ENCODE measurements at places on chromosomes 12 and 14.

DNA sequence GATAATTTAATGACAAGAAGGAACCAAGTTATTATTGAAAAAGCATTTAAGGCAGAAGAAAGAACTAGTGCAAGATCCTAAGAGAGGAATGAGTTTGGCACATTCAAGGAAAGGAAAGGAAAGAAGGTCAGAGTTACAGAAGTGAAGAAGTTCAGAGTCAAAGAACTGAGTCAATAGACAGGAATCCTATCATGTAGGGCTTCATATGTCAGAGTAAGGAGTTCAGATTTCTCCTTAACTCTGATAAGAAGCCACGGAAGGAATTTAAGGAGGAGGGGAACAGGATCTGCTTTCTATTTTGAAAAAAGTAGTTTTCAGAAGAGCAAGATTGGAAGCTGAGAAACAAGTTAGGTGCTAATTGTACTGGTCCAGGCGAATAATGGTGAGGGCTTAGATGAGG, 223.1 kb upstream of the FOXN3 start:
- DNase-seq: no peak

GRCh38 chr12:101963697-101964096, 86.3 kb downstream of the DRAM1 start:
- DNase-seq: no peak

- DNase-seq: no peak
Observed at GRCh38 chr12:28750946-28751685, 398.0 kb upstream of the FAR2 start.

DNA sequence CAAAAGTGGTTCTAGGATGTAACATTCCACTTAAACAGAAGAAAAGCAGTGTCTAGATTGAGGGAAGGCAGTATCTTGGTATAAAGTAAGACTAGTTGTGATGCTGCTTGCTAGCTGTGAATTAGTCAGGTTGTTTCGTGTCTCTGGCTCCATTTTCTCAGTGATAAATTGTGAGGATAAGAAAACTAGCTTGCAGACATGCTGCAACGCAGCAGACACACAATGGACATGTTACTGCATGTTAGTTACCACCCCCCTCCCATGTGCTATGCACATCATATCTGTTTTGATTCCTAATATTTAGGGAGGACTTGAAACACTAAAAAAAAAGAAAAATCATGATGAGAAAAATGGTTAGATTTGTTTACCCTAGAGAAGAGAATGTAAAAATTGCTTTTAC, 2.9 kb downstream of the CCNK start:
- DNase-seq: no peak

DNA sequence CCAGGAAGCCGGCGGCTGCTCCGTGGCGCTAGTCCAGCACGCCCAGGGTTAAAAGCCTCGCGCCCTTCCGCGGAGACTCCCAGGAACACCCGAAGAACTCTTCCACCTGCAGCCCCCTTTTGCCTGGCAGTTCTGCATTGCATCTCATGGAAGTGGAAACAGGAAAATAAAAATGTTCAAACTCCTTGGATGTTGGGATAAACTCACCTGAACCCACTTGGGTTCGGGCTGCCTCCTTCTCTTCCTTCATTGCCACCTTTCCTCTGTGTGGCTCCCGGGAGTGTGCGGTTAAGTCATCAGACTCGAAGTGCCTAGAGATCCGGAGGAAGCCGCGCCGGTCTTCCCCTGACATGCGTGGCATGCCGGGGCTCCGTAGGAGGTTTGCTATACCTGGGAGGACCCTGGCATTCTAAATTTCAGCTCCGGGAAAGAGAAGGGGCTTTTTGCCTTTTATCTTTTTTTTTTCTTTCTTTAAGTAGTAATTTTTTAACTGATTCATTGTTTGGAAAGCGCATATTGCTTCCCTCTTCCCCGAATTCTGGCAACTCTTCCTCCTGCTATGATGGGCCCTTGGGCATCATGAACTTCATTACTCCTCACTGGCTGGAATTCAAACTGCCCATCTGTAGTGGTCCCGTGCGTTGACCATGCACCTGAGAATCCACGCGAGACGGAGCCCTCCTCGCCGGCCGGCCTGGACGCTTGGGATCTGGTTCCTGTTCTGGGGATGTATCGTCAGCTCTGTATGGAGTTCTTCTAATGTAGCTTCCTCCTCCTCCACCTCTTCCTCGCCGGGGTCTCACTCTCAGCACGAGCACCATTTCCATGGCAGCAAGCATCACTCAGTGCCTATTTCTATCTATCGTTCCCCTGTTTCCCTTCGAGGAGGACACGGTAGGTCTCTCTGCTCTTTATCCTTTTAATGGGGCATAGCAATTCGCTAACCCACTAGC, 931.4 kb downstream of the DIO2 start:
- no peak for DNase-seq

DNA sequence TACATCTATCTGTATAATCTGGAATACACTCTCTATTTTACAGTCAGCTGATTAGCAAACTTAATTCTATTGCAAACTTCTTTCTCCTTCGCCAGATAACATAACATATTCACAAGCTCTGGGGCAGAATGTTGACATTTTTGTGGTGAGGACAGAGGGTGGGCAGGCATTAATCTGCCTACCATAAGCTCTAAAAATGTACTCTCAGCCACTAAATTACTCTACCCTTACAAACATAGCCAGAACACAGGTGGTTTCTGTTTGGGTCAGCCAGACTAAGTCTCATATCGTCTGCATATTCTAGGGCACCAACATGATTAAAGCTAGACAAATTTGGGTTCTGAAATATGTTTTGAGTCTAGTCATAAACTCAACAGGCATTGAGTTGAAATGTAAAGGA, 90.1 kb downstream of the SLC6A15 start:
- DNase-seq: no peak

DNA sequence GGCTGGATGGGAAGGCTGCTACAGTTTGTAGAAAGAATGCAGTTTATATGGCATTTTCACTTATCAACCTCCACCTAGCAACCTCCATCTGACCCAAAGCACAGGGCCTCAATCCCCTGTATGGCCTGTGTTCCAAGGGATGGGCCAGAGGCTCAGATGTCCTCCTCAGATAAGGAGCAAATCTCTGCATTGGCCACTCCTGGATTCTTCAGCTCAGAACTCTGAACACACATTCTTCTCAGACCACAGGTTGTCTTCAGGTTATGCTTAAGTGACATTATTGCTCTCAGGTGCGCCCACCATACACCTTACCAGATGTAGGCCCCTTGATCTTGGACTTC, 47.9 kb upstream of the JDP2 start:
- no peak for DNase-seq

- DNase-seq: no peak
Observed at GRCh38 chr12:78271546-78271945, 440.9 kb downstream of the NAV3 start.

- DNase-seq: no peak
Observed at GRCh38 chr12:32706335-32707024, 27.4 kb downstream of the DNM1L start.

DNA sequence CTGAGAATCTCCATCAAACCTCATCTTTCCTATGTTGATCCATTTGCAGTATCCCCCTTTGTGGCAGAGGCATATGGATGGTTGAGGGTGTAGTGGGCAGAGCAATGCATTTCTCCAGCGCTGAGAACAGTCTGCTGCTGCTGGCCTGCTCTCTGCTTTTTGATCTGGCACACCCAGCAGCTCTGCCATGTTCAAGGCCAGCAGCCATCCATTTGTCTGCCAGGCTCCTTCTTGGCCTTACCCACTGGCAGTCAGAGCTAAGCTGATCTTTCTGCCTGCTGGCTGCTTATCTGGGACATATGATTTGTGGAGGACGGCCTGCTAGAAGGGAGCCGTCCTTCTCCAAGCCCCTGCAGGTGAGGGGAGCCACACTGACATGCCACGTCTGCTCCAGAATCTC, 17.0 kb downstream of the NPC2 start:
- DNase-seq: no peak

DNA sequence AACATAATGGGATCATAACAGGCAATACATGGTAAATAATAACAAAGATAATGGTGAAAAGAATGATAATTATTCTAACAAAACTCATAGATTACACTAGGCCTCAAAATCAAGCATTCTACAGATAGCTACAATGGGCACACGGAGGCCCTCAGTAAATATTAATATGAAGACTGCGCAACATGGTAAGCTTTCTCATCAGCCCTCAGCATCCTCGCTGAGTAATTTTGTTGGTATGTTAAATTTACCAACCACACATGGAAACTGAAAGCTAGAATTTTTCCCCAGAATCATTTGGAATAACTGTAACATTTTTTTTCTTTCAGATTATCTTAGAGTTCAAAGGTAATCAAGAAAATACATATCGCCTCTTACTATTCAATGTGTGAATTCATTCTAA, 74.2 kb upstream of the PYGL start:
- no peak for DNase-seq

GRCh38 chr12:76407710-76408109, 59.5 kb upstream of the BBS10 start:
- DNase-seq: no peak

GRCh38 chr12:65891219-65891618, 66.9 kb downstream of the HMGA2 start:
- no peak for DNase-seq

DNA sequence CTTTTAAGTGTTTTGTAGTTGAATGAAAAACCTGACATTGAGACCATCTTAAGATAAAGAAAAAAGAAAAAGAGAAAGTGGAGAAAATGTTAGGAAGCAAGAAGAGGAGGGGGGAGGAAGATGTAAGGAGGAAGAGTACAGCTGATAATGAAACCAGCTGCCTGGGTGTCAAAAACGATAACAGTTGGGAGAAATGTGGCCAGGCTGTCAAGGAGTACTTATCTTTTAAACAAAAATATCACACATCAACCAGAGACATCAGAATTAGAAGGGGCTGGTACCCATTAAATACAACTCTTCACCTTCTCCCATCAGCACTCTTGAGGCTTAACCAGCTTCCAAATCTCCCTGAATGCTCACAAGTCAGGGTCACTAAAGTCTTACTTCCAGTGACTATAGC, 4.5 kb downstream of the SLC11A2 start:
- no peak for DNase-seq

GRCh38 chr14:88849716-88850115, 25.3 kb downstream of the TTC8 start:
- DNase-seq: no peak

- no peak for DNase-seq
Observed at GRCh38 chr14:79265366-79265946, 945.8 kb downstream of the DIO2 start.

DNA sequence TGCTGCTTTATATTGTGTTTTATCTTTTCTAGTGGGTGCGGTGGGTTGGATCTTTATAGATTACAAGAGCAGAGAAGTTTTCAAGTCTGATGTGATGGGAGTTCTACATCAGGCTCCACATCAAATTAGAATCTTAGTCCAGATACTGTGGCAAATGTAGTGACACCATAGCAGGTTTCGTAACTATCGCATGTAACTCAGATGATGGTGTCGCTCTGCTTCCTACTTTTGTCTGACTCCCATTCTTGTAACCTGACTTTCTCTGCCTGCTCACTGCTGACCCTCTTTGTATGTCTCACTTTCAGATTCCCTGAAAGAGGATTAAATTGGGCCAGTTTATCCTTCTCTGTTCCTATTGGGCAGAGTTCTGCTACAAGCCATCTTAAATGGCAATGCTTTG, 22.8 kb upstream of the FBXO34 start:
- DNase-seq: no peak

DNA sequence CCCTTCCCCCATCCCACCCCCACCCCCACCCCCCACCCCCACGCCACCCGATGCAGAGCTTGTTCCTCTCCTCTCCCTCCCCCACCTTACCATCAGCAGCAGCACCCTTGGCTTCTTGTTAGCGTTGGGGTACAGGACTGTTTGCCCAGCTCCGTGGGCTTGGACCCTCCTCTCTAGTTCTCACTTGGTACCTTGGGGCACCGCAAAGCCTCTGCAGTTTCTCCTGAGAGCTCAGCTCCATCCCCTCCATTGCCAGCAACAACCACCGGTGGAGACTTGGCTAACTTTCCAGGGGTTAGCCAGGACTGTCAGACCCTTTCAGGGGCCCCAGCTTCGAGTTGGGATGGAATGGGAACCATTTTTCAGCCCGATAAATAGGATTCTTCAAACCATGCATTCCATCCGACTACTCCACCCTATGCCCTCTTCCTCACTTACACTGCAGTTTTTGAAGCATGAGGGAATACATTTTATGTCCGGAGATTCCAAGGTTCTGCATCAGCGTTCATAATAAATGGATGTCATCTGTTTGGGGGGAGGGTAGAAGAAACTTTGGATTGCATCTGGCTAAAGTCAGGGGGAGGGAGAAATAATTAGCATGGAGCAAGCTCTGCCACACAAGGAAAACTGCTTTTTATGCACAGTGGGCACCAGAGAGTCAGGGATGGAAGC, 1.1 kb downstream of the SCN8A start:
- DNase-seq: no peak

GRCh38 chr14:75267141-75267721, 11.4 kb upstream of the FOS start:
- no peak for DNase-seq

- DNase-seq: no peak
Observed at GRCh38 chr12:113472191-113473121, 785 bp upstream of the LHX5 start.

DNA sequence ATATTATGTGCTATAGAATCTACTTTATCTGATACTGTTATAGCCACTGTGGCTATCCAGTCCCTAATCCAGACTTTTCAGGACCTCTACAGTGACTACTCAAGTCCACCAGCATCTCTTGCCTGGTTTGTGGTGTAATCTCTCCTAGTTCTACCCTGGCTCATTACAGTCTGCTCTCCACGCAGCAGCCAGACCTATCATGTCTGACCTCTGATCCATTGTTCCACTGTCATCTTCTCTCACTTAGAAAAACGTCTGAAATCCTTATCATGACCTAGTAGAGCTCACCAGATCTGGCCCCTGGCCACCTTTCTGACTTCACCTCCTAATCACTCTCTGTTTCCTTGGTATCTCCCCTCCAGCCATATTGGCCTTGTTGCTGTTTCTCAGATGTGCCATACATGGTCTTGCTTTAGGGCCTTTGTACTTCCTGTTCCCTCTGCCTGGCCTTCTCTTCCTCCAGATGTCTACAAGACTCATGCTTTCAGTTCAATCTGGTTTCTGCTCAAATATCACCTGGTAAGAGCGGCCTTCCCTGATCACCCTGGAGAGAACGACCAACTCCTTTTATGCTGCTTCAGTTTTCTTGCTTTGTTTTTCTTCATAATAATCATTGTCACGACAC, 475.5 kb downstream of the AACS start:
- DNase-seq: no peak

DNA sequence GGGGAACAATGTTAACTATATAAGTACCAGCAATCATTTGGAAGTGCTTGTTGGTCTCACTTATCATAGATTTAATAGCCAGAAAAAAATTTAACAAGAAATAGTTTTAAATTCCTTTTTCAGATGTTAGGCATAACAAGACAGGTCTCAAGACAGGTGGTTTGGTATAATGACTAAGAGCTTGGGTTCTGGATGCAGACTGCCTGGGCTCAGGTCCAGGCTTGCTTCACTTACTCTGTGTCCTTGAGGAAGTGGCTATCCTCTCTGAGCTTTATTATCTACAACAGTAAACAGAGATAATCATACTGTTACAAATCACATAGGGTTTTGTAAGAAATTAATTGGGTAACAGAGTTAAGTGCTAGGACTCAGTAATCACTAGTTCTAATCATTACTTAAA, 338.0 kb upstream of the FLRT2 start:
- DNase-seq: no peak
